Testis (tissue), 5 donors: ENCODE measurements at places on chromosomes 7 and 10.

GRCh38 chr7:139908792-139909191 is 79.7 kb downstream of the TBXAS1 start:
- H3K27ac ChIP-seq: no peak overlapping the region
- H3K27me3 ChIP-seq: no peaks in the 10 kb centered on the region
- no peaks in the 10 kb centered on the region for H3K4me1 ChIP-seq
- DNase-seq: no peak
- H3K4me3 ChIP-seq: no peak overlapping the region
- no peaks in the 10 kb centered on the region for H3K36me3 ChIP-seq

DNA sequence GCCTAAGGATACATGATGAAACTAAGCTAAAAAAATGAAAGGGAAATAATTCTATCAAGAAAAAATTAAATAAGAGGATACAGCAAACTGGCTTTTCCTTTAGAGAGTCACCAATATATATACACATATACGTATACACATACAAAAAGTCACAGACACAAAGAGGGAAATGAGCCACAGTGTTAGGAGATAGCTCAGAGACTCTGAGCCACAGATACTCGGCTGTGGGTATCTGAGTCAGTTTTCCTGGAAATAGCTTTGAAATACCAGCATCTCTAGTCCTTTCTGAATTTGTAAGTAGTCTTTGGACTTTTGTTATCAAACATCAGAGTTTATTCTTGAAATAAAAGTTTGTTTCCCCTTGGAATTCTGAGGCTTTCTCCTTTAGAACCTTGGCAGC is 111.8 kb downstream of the TBXAS1 start:
- DNase-seq: no peak
- no peak overlapping the region for H3K4me3 ChIP-seq
- no peaks in the 10 kb centered on the region for H3K4me1 ChIP-seq
- H3K36me3 ChIP-seq: no peaks in the 10 kb centered on the region
- no peaks in the 10 kb centered on the region for H3K27me3 ChIP-seq

DNA sequence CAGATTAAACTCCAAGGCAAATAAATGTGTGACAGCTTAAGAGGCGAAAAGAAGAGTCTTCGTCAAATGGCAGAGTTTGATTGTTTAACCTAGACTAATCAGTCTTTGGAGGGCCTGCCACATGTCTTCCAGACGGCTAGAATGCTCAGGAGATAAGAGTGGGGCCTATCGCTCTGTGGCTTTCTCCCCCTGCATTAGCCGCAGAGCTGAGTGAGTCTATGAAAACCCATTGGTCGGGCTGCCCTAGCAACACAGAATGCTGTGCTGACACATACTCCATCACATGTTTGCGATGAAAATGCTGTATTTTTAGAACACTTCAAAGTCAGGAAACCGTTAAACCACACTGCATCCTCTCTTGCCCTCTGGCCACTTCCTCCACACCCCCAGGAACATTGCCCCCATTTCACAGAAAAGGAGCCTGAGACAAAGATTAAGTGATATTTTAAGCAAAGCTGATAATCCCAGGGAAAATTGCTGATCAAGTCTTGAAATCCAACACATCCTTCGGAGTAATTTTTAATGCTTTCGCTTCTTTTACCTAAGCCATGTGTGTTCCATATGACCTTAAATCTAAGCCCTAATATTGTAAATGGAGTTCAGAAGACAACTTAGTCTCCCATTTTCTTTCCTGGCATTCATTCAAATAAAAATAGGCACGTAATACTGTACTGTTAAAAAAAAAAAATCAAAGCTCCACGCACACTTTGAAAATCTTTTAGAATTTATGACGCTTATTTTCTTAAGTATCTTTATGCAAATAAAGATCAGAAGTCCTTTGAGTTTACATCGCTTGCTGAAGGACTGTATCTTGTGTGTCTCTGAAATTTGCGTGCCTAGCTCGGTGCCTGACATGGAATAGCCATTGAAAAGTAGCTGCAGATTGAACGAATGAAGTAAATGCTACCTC is 161.2 kb downstream of the CELF2 start:
- H3K27me3 ChIP-seq: no peaks in the 10 kb centered on the region
- no peaks in the 10 kb centered on the region for H3K36me3 ChIP-seq
- peak; percentile 27 for DNase-seq

DNA sequence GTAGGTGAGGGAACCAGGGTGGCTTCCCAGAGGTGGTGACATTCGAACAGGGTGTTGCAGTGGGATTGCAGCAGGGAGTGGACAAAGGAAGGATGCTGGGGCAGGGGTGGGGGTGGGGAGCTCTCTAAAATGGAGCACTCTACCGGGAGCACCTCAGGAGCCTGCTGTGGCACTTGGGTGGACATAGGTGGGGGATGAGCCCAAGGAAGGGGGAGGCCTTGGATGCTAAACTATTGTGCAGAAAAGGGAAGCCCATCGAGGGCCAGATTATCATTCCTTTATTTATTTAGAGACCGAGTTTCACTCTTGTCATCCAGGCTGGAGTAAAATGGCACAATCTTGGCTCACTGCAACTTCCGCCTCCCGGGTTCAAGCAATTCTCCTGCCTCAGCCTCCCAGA is 3.3 kb upstream of the STX1A start:
- no peak overlapping the region for H3K27ac ChIP-seq
- peaks cover 16% of the 10 kb centered on the region for H3K4me1 ChIP-seq
- no peak overlapping the region for H3K4me3 ChIP-seq
- no peak for DNase-seq

DNA sequence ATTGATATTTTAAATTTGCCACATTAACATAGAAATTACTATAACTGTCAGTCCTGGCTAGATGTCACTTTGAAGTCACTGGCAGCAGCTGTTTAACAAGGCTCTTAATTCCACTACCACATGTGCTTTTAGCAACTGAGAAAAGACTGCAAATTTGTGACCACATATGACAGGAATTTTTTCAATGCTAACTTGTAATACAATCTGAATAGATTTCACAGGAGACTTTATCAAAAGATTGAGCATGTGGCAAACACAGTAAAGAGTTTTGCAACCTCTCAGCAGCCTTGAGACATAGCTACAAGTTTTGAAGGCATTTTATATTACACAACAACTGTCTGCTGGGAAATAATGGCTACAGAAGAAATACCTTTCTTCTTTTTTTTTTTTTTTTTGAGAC is 73.0 kb downstream of the MICU1 start:
- peaks cover 4% of the 10 kb centered on the region for H3K36me3 ChIP-seq
- no peaks in the 10 kb centered on the region for H3K27me3 ChIP-seq
- no peak for DNase-seq
- no peak overlapping the region for H3K27ac ChIP-seq
- no peaks in the 10 kb centered on the region for H3K4me1 ChIP-seq
- no peak overlapping the region for H3K4me3 ChIP-seq
